Chondrocyte (in vitro differentiated cells): ENCODE measurements at places on chromosomes 6 and 20. TPM values are rescaled to one million over a fixed set of nuclear protein-coding genes. Genes with fewer than 3 reads are reported as not detected.

DNA sequence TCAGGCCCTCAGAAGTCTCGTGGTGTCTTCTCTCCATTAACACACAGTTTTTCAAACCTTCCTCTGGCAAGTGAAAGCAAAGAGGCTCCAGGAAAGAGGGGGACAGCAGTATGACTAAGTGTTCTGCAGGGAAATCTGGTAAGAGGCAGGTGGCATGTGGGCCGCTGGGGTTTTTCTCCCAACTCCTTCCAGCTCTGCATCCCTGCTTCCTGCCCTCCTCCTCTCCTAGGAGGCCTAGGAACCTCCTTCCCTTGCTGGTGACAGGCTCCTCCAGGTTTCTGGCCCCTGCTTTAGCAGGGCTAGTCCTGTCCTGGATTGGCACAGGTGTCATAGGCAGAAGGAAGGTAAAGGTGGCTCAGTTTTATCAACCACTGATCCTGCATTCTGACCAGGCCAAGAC is 7.6 kb upstream of the ITCH start:
- H3K4me1 ChIP-seq = no peaks in the 10 kb centered on the region
- H3K27me3 ChIP-seq = no peaks in the 10 kb centered on the region
- H3K27ac ChIP-seq = no peak overlapping the region
- peak; percentile 24 for DNase-seq

GRCh38 chr20:21322921-21323331 is 19.8 kb downstream of the XRN2 start:
- H3K27ac ChIP-seq = no peak overlapping the region
- H3K4me1 ChIP-seq = peaks cover 43% of the 10 kb centered on the region
- H3K36me3 ChIP-seq = no peaks in the 10 kb centered on the region
- H3K27me3 ChIP-seq = no peaks in the 10 kb centered on the region

- peaks cover 4% of the 10 kb centered on the region for H3K4me1 ChIP-seq
- no peak for DNase-seq
- H3K36me3 ChIP-seq = no peaks in the 10 kb centered on the region
- no peak overlapping the region for H3K27ac ChIP-seq
These were observed 35.0 kb downstream of the FOXF2 start for GRCh38 chr6:1424306-1424927.

DNA sequence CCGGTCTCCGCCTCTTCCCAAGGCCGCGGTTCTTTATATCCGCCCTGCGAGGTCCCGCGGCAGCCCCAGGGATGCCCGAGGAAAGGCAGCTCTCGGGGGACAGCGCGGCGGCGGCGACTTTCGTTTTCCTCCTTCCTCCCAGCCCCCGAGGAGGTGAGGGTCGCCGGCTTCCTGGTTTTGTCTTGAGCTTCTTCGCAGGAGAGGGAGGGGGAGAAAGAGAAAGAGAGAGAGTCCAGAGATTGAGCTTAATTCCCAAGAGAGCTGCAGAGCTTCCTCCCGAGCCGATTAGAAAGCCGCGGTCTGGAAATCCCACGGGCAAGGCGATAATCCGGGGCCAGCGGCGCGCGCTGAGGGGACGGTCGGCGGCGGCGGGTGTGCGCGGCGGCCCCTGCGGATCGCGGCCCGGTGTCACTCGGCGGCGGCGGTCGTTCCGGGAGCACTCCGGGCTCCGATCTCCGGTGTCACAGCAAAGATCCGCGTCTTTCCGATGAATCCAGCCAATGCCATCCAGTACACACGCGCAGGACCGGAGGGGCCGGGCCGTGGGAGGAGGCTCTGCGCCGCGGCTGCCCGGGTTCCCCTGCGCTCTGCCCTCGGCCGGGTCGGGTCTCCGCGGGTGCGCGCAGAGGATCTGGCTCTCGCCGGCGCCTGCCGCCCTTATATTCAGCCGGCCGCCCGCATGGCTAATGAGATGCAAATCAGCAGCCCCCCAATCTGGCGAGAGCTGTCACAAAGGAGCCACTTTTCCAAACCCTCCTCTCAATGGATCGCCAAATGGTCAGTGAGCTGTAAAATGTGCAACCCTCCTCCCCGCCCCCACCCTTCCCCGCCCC is at the start of gene DLL1:
DLL1 (minus strand) TSS at position 783 of the 833 bp plus-strand sequence. CDS start 939 bp downstream, outside the sequence.
- H3K4me3 ChIP-seq = peak within 1 kb of the TSS; percentile 84
- no peaks in the 10 kb centered on the region for H3K36me3 ChIP-seq
- H3K27ac ChIP-seq = no peak within 1 kb of the TSS
- peaks cover 58% of the 10 kb centered on the region for H3K27me3 ChIP-seq
- no peak for DNase-seq

DNA sequence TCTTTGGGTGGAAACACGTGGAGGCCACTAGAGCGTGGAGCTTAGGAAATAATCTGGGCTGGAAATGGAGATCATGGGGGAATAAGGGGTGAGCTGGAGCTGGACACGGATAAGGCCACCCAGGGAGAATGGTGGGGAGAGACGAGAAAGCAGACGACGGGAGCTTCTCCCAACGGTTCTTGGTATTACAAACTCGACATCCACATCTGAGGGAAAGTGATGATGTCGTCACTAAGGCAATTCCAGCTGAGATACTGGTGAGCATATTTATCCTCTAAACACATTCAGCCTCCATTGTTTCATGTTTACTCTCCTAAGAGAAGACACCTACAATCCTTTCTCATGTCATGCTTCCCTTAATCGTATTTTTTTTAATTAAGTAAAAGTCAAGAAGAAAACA is 50.2 kb upstream of the SNX9 start:
- peaks cover 27% of the 10 kb centered on the region for H3K4me1 ChIP-seq
- no peak for DNase-seq
- no peaks in the 10 kb centered on the region for H3K36me3 ChIP-seq
- no peak overlapping the region for H3K4me3 ChIP-seq
- H3K27ac ChIP-seq = no peak overlapping the region
- H3K27me3 ChIP-seq = peaks cover 4% of the 10 kb centered on the region

DNA sequence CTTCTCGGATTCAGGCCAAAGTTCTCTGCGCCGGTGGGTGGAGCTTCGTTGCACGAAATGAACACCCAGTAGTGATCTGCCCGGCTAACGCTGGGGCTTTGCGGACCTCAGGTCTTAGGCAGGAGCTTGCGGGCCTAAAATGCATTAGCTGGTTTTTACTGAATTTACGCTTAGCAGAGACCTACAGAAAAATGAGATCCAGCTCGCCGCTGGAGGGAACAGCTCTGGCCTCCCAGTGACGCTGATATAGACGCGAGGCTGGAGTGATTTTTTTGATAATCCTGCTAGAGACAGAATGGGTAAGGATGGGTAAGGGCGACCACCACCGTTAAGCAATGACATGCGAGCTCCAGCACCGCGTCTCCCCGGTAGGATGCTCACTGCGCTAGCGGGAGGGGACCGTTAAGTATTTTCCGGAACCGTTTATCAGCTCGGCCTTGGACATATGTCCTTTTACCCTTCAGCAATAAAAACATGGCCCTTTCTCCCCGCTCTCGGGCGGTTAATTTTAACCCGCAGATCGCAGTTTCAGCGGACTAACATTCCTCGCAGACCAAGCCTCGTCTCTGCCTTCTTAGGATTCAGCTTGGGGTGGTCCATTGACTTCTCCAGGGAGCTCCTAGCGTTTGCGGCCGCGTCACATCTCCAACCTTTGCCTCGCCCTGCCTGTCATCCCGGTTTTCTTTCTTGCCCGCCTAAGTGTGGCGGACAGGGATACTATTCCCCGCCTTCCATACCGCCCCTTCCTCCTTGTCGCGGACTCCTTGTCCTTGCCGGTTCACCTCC is 109.3 kb downstream of the GPX5 start:
- H3K36me3 ChIP-seq = no peaks in the 10 kb centered on the region
- H3K27ac ChIP-seq = peak overlapping the region; percentile 49
- H3K4me3 ChIP-seq = peak overlapping the region; percentile 84
- no peak for DNase-seq
- H3K4me1 ChIP-seq = peaks cover 12% of the 10 kb centered on the region

GRCh38 chr6:163710532-163711470 is 296.3 kb downstream of the QKI start:
- DNase-seq = no peak
- no peaks in the 10 kb centered on the region for H3K27me3 ChIP-seq
- no peak overlapping the region for H3K4me3 ChIP-seq
- no peak overlapping the region for H3K27ac ChIP-seq
- peaks cover 13% of the 10 kb centered on the region for H3K4me1 ChIP-seq
- H3K36me3 ChIP-seq = no peaks in the 10 kb centered on the region

OR12D2 gene
- not detected in 3 replicates for total RNA-seq

ADGB gene
- not detected in 3 replicates for total RNA-seq

CGA gene
- 1.3 TPM in 1 of 3 replicates, not detected in the others for total RNA-seq
